LoVo (cell line): ENCODE measurements at places on chromosomes 2 and 18.

DNA sequence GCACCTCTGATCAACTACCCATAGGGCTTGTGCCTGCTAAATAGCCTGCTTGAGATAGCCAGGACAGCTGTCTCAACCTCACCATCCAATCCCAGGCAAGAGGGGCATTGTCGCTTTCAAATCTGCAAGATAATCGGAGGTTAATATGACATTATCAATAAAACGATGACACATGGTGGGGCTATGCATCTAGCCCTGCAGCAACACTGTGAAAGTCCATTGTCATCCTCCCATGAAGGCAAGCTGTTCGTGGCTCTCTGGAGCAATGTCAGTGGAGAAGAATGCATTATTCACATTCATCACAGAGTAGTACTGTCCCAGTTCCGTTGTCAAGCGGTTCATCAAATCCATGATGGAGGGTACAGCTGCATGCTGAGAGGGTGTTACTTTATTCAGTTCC lies 18.9 kb upstream of the KLHL23 start:
- no peak for DNase-seq

- no peak for DNase-seq
Observed at GRCh38 chr18:27794181-27794926, 382.6 kb downstream of the CDH2 start.

DNA sequence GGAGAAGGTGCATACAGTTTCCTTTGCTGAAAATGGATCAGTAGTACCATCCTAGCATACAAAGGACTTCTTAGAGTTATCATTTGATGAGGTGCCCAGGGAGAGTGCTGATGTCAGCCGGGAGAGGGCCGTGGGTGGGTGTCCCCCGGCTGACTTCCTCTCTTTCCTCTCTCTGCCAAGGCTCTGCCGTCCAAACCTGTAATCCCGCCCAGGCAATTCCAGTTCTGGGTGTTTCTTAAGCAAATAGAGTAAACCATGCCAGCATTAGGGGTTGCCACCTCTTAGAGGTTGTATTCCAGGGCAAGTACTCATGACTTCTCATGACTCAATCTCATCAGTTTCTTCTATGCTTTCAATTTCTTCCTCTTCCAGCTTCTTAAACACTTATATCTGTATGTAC lies 117.2 kb downstream of the GATA6 start:
- peak; percentile 83 for DNase-seq

DNA sequence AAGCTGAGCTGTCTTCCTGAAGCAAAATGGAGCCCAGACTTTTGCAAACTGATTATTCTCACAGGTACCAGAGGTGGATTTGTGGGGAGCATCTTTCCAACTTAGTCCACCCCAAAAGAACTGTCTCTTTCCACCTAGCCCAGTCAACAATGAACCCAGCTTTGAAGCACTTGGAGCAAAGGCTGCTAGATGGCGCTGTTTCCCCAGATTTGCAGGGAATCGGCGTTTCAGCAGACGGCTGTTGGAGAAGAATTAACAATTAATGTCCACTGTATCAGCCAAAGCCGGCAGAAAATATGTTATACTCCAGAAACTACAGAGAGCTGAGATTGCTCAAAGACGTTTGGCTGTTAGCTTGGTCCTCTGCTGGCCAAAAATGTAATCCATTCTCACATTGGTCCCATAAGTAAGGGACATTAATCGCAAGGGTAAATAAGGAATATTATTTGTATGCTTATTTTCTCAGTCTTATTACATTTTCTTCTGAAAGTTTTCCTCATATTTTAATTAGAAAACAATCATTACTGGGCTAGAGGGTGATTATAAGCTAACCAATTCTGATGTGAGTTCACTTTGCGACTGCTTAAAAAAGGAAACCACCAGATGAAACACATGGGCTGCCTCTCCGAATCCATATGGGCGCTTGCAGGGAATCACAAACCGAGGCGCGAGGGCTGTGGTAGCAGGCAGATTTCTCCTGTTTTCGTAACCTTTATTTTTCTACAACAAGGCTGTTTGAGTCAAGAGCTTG lies 423.8 kb upstream of the MEX3C start:
- peak; percentile 67 for DNase-seq

DNA sequence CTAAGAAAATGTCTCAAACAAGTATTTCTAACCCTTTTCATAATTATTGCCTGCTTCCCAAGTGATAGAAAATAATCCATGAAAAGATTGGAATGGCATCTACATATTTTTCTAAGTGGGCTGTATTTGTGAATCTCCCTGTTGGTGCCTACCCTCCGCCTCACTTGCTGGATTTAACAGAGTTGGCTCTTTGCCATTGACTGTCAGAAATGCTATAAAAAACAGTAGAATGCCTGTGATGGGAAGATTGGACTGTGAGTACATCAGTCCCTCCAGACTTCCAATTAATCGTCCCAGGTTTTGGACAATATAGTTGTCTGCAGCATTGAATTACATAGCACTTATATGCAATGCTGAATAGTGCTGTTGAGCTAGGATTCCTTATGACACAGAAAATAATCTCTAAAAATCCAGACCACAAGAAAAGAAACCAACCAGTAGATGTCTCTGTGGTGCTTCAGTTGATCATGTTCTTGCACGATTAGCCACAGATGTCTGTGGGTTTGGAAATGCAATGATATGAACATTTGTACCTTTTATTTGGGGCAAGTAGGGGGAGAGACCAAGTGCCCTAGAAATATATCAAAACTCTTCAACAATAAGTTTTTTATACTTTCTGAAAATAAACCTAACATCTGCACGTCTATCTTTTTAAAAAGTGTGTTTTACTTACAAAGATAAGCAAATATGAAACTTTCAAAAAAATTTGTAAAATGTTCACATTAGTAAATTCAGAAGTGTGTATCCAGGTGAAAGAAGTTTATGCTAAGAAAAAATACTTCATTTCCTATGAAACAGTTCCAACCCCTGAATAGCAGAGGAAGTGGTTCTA lies 88.5 kb downstream of the DYNAP start:
- peak; percentile 56 for DNase-seq

DNA sequence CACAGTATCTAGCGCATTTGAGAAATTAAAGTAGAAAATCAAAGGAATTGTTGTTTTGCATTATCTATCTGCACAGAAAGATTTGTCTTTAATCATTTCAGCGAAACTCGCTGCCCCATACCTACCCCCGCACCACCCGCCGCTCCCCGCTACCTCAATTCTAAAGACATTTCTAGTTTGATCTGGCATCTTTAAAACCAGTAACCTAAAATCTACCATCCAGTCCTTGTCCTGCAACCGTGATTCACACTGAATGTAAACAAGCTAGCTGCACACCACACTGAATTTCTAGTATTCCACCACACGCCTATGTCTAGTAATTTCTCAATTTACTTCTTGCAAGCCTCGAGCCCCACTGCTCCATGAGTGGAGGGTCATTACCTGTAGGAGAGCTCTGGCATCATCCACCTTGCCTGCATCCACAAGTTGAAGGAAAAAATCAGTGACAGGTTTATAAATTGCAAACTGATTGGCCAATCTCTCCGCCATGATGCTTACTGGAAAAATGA lies 60.1 kb downstream of the ABCG8 start:
- DNase-seq = no peak

- peak; percentile 6 for DNase-seq
Observed at GRCh38 chr18:22977847-22978701, 44.9 kb downstream of the RBBP8 start.

GRCh38 chr2:222360146-222360545 lies 61.3 kb upstream of the PAX3 start:
- DNase-seq = no peak

GRCh38 chr2:37215250-37215649 lies 16.1 kb downstream of the CEBPZ start:
- no peak for DNase-seq

- no peak for DNase-seq
Observed at GRCh38 chr18:62631173-62631572, 84.2 kb upstream of the PHLPP1 start.

DNA sequence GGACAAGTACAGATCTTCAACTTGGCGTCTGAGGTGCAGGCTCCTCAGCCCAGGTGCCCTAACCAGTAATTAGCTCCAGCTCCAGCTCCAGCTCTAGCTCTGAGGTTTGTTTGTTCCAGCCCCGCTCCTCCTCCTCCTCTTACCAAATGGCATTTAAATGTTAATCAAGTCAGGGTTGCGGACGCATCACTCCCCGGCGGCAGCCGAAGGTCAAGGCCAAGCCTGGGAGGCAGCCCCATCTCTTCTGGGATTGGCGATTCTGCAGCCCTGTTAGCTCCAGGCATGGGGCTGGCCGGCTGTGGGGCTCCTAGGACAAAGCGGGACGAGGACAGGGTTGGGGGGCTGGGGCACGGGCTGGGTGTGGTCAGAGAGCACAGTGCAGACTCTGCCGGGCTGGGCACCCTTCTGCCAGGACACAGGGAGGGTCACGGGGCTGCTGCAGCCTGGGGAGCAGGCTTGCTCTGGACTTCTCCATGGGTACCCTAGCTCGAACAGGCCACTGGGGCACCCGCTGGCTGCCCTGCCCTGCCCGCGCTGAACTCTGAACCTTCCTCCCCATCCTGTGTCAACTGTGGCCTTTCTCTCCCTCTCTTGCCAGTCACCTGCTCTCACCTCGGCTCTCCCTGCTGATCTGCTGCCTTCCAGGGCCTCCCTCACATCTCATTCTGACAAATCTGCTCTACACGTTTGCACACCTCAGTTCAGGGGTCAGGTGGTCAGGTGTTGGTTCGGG lies 203.3 kb downstream of the CELF4 start:
- DNase-seq = no peak

DNA sequence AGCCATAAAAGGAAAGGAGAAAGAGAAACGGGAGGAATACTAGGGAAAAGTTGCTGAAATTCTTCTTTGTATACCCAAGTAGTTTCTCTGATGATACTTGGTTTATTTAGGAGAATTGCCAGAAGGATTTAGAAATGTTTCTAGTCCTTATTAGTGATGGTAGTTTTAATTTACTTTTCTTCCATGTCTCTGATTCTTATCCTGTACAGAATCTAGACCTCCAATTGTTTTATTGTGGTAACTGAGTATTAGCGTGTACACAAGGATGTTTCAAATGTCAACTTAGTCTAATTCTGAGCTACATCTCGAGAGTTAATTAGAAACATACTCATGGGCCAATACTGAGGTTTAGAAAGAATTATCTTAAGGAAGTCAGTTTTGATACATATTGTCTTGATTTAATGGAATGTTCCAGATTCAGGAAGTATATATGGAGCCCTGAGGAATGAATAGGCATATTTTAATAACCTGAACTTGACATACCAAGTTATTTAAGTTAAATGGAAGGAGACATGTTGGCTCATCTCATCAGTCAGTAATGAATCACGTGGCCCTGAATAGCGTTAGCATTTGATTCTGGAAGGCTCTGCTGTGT lies 219.6 kb downstream of the LTBP1 start:
- DNase-seq = no peak

DNA sequence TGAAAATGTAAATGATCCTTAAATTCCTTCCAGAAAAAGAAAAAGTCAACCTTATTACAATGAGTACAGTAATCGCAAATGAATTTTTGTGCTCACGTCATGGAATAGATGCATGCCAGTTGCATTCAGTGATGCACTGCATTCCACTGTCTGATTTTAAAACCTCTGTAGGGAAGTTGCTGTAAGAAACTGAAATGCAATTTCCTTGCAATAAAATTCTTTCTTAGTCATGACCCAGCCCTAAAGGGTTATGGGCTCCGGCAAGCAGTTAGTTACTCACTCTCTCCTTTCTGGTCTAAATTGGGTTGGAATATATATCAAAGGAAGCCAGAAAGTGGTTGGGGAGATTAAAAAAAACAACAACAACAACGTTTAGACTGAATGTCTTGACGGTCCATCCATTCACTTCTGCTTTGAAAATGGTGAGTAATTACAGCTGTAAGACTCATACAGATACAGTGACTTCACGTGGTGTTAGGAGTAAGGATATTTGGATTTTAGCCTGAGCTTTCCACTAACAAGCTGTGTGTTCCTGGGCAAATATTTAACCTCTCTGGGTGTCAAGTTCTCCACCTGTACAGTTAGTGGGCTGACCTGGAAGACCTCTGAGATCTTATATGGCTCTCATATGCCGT lies 8.6 kb upstream of the RND3 start:
- DNase-seq = peak; percentile 66

GRCh38 chr2:70558195-70558808 lies 4.7 kb upstream of the TGFA start:
- no peak for DNase-seq

GRCh38 chr2:192162392-192163042 lies 32.2 kb downstream of the TMEFF2 start:
- DNase-seq = peak; percentile 73

DNA sequence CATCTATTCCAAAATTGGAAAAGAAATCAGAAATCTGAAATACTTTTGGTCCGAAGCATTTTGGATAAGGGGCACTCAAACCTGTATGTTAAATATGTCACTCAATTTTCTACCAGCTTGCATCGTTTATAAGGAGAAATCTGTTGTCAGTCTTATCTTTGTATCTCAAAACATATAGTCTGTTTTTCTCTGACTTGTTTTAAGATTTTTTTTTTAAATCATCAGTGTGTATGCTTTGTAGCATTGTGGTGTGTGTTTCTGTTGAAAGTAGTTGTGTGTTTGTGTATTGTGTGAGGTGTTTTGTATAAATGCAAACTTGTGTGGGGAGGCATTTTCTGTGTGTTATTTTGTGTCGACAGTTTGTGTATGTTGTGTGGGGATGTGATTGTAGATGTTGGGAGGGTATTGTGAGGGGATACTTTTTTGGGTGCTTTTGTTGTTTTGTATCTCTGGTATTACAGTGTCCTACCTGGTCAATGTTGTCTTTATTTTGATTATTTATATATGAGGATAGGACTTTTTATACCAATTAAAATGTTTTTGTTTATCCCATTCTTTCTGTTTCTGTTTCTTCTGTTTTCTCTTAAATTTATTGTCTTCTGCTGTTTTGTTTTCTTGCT lies 30.9 kb downstream of the SMCHD1 start:
- DNase-seq = no peak

DNA sequence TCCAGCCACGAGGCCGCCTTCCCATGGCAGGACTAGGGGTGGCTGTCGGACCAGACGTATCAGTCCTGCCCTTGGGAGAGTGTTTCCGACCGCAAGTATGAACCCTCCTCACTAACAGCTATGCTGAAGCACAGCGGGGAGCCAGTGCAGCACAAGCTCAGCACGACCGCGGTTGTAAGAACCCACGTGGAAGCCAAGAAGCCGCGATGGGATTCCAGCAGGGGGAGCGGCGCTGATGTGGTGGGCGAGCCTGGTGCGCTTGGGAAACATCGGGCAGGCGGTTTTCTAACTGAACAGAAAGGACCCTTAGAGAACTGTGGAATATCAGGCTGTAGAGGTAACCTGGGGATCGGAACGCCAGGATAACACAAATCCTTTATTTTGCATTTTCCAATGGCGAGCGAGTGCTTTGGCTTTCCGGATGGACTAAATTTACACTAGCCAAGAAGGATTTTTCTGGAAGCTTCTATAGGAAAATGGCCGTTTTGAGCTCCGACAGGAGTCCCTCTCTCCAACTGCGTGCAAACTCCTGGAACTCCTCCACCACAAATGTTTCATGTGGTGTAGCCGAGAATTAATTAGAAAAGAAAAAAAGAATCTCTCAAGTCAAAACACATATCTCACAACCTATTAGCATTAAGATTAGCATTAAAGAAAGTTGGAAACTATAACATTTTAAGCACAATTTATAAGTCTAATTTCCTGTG lies 132.0 kb upstream of the MYCN start:
- no peak for DNase-seq

- DNase-seq = no peak
Observed at GRCh38 chr2:535222-535621, 142.0 kb downstream of the TMEM18 start.
